A549 treated with DMSO at 1 μM for 4 hours (cell line): ENCODE measurements at places on chromosomes 11 and 22. TPM values are rescaled to one million over a fixed set of nuclear protein-coding genes. Genes with fewer than 3 reads are reported as not detected.

The FGF4 gene
- total RNA-seq, result not detected in 5 replicates

The SCN4B gene
- total RNA-seq, result 0.02 to 0.06 TPM (median 0.05 TPM) in 5 replicates

The RIMBP3B gene
- total RNA-seq, result 0.31 to 0.69 TPM (median 0.50 TPM) in 5 replicates

The OR51B4 gene
- total RNA-seq, result not detected in 5 replicates

The TUB gene
- total RNA-seq, result 6.9 to 9.0 TPM (median 8.9 TPM) in 5 replicates

The PLAAT5 gene
- total RNA-seq, result 0.08 TPM in 1 of 5 replicates, not detected in the others

The EHF gene
- total RNA-seq, result 0.18 to 1.2 TPM (median 0.59 TPM) in 5 replicates

The TMEM191C gene
- total RNA-seq, result 0.79 to 1.3 TPM (median 1.0 TPM) in 5 replicates

The SEPTIN5 gene
- 6.4 to 10.3 TPM (median 7.8 TPM) in 5 replicates for total RNA-seq

The LARGE1 gene
- 3.8 to 5.1 TPM (median 4.2 TPM) in 5 replicates for total RNA-seq

The TEAD1 gene
- 51.5 to 81.2 TPM (median 73.8 TPM) in 5 replicates for total RNA-seq

The TEX12 gene
- total RNA-seq, result not detected in 5 replicates

The PCNX3 gene
- total RNA-seq, result 29.3 to 41.5 TPM (median 36.7 TPM) in 5 replicates

The ANO9 gene
- 0.52 to 1.3 TPM (median 0.62 TPM) in 5 replicates for total RNA-seq

The DERL3 gene
- 0.43 to 0.69 TPM (median 0.47 TPM) in 5 replicates for total RNA-seq

The NAALADL1 gene
- not detected in 5 replicates for total RNA-seq

The CCND1 gene
- total RNA-seq, result 183 to 237 TPM (median 227 TPM) in 5 replicates

The NLRP6 gene
- total RNA-seq, result not detected in 5 replicates

The RIC3 gene
- 1.4 to 2.2 TPM (median 2.1 TPM) in 5 replicates for total RNA-seq

The BTG4 gene
- total RNA-seq, result 0.09 to 0.26 TPM in 2 of 5 replicates, not detected in the others

The DEFB131B gene
- total RNA-seq, result not detected in 5 replicates

The PLAAT4 gene
- total RNA-seq, result 0.91 to 2.7 TPM (median 1.8 TPM) in 5 replicates

The GLYAT gene
- total RNA-seq, result not detected in 5 replicates

The CDC42EP1 gene
- 31.6 to 40.9 TPM (median 36.9 TPM) in 5 replicates for total RNA-seq

The RFPL2 gene
- total RNA-seq, result 0.10 to 0.20 TPM (median 0.19 TPM) in 4 of 5 replicates, not detected in the other

The ART1 gene
- not detected in 5 replicates for total RNA-seq

The CASP5 gene
- total RNA-seq, result not detected in 5 replicates

The LDHAL6A gene
- total RNA-seq, result not detected in 5 replicates

The SYT8 gene
- total RNA-seq, result 0.06 to 0.22 TPM in 2 of 5 replicates, not detected in the others

The CNTN5 gene
- total RNA-seq, result not detected in 5 replicates

The KCNQ1OT1 gene
- total RNA-seq, result 0.03 to 0.06 TPM (median 0.05 TPM) in 5 replicates

The TTC38 gene
- 11.6 to 15.8 TPM (median 14.7 TPM) in 5 replicates for total RNA-seq

The NXPE4 gene
- total RNA-seq, result not detected in 5 replicates

The KIAA1671 gene
- 7.9 to 11.0 TPM (median 10.5 TPM) in 5 replicates for total RNA-seq

The UVRAG gene
- 9.9 to 12.8 TPM (median 12.2 TPM) in 5 replicates for total RNA-seq

The STARD10 gene
- total RNA-seq, result 16.8 to 20.3 TPM (median 18.3 TPM) in 5 replicates

The PHF21B gene
- total RNA-seq, result 0.95 to 1.4 TPM (median 1.2 TPM) in 5 replicates

The KRTAP5-11 gene
- total RNA-seq, result not detected in 5 replicates

The PGA5 gene
- total RNA-seq, result 0.10 TPM in 1 of 5 replicates, not detected in the others

The PARVG gene
- not detected in 5 replicates for total RNA-seq

The OR5P2 gene
- not detected in 5 replicates for total RNA-seq

The MMP13 gene
- 0.05 TPM in 1 of 5 replicates, not detected in the others for total RNA-seq

The TMPRSS5 gene
- 0.09 to 0.14 TPM (median 0.12 TPM) in 5 replicates for total RNA-seq

The TRIM66 gene
- total RNA-seq, result 1.6 to 2.8 TPM (median 2.3 TPM) in 5 replicates

The RFPL3 gene
- not detected in 5 replicates for total RNA-seq

The MAP6 gene
- 1.4 to 1.9 TPM (median 1.6 TPM) in 5 replicates for total RNA-seq

The NPAS4 gene
- not detected in 5 replicates for total RNA-seq

The OR8G1 gene
- total RNA-seq, result not detected in 5 replicates

The YPEL1 gene
- 0.08 to 0.63 TPM (median 0.31 TPM) in 5 replicates for total RNA-seq

The MYBPC3 gene
- 0.05 to 0.10 TPM (median 0.07 TPM) in 5 replicates for total RNA-seq

The PKDREJ gene
- not detected in 5 replicates for total RNA-seq

The UPB1 gene
- total RNA-seq, result not detected in 5 replicates

The PSMA1 gene
- 187 to 205 TPM (median 194 TPM) in 5 replicates for total RNA-seq

The OR8D1 gene
- total RNA-seq, result not detected in 5 replicates

The IGLL5 gene
- not detected in 5 replicates for total RNA-seq

The NCAPH2 gene
- 34.1 to 42.1 TPM (median 37.3 TPM) in 5 replicates for total RNA-seq

The KCNE3 gene
- 0.13 TPM in 1 of 5 replicates, not detected in the others for total RNA-seq

The TTC28 gene
- total RNA-seq, result 1.7 to 4.2 TPM (median 3.2 TPM) in 5 replicates

The HBE1 gene
- not detected in 5 replicates for total RNA-seq
